ENCODE measurements at places on chromosomes 12 and 14.

- no peak for DNase-seq
These were observed at the start of gene CLEC4C for GRCh38 chr12:7747246-7747645. TSS of gene CLEC4C (minus strand) at chr12:7747375. CDS start at chr12:7747348, 27 bp downstream.

GRCh38 chr12:2039034-2039433, 13.8 kb upstream of the CACNA1C start:
- no peak for DNase-seq

DNA sequence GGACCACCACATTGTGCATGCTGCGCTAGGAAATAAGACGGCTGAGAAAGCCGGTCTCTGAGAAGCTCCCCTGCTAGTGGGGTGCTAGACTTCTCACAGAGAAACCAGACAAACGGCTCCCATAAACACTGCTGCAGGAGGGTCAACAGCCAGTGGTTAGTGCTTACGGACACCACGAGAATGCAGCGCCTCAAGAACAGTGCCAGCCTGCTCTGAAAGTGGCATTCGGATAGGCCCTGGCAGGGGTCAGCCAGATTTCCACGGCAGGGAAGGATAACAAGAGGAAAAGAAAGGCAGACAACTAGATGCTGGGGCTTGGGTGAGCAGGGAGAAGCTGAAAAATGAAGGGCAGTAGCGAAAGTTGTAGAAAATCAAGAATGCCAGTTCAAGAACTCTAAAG, 26.4 kb downstream of the PPTC7 start:
- DNase-seq, result no peak

DNA sequence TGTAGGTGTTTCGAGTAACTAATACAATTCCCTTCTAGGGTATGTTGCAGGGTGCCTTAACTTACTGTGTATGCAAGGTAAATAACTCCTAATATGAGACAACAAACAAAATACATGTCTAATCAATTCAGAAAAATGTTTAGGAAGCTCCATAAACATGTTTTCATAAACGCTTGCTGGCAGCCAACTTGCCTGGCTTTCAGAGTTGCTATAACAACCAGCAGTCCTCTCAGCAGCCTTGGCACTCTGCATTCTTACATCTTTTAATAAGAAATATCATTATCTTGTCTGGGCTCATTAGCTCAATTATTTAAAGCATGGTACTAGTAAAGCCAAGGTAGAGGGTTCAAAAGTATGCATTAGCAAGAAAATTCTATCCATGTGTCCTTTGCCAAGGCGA, 477.4 kb downstream of the APAF1 start:
- no peak for DNase-seq
